Islet precursor cell (in vitro differentiated cells): ENCODE measurements at places on chromosomes 2 and 18.

DNA sequence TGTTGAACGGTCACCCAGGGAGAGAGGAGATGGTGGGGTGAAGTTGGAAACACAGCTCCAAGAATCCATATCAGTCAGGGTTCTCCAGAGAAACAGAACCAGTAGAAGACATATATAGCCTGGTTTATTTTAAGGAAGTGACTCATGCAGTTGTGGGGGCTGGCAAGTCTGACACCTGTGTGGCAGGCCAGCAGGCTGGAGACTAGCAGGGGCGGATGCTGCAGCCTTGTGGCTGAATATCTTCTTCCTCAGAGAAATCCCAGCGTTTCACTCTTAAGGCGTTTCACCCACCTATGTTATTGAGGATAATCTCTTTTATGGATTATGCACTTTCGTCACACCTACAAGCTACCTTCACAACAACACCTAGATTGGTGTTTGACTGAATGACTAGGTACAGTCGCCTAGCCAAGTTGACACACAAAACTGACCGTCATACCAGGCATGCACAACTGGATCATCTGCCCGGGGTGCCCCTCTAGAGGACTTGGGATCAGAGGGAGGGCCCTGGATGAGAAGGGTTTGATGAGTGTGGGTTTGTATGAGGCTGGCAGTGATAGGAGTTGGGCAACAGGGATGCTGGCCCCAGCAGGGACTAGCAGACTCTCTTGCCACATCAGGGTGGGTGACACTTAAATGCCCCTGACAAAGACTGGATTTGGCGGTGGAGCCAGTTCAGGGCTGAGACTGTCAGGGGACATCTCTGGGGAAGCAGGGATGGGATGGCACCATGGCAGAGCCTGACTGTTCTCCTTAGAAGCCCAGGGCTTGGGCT, 23.4 kb downstream of the MROH2A start:
- peak; percentile 44 for DNase-seq

DNA sequence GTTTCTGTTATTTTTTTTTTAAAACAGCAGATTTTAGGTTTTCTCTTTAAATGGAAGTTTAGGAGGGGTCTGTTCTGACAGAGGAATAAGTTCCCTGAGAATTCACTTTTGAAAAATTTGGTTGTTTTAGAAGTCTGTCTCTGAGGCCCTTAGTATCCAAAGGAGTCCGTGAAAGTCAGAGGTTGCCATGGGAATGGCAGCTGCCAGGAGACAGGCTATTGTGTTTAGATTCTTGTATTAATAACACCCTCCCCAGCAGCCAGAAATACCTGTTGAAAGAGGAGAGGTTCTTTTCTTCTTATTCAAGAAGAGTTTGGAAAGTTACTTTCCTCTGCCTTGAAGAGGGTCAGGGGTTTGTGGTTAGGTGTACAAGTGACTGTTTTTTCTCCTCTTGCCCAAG, 29.5 kb downstream of the TNP1 start:
- no peak for DNase-seq

GRCh38 chr18:4831791-4832375, 365.2 kb downstream of the AKAIN1 start:
- DNase-seq: no peak

- peak; percentile 61 for DNase-seq
These were observed 84.2 kb upstream of the SEC11C start for GRCh38 chr18:59055345-59056032.

GRCh38 chr2:202114291-202114690, 41.2 kb downstream of the KIAA2012 start:
- DNase-seq: no peak

DNA sequence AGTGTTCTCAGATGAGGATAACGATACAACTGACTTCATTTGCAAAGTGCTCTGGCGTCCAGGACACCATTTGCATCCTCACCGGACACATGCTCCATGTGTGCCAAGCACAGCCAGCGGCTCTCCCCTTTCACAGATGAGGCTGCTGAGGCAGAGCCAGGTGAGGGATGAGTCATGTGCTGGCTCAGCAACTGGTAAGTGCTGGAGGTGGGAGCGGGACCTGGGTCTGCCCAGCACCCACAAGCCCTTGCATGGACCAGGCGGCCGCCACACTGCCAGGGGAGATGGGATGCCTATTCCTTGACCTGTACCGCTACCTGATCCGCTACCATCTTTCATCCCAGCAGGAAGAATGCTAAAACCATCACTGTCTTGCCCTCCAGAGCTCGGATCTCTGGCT, 86.2 kb upstream of the ASB18 start:
- DNase-seq: no peak

DNA sequence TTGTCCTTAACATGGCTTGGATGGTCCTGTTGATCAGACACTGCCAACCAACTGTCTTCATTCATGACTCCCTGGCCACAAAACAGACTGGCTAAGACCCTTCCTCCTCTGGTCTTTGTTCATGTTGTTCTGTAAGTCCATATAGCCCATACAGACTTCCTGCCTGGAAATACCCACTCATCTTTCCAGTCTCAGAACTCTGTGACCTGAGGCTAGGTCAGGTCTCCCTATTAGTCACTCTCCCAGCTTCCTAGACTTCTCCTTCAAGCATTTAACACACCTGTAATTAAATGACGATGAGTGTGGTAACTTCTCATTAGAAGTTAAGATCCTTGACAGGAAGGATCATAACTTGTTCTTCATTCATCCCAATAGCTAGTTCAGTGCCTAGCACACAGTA, 56.3 kb downstream of the CCDC93 start:
- DNase-seq: no peak

DNA sequence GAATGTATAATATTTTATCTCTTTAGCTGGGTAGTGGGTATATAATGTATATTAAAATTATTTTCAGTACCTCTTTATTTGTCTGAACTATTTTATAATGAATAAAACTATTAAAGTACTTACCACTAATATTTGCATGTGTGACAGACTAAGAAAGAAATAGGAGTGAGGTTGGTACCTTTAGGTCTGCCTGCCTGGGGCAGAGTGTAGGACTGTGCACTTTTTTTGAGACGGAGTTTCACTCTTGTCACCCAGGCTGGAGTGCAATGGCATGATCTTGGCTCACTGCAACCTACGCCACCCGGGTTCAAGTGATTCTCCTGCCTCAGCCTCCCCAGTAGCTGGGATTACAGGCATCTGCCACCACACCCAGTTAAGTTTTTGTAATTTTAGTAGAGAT, 18.8 kb downstream of the NCOA1 start:
- no peak for DNase-seq

- peak; percentile 50 for DNase-seq
These were observed 89.6 kb downstream of the ACTR3 start for GRCh38 chr2:113979191-113980128.

DNA sequence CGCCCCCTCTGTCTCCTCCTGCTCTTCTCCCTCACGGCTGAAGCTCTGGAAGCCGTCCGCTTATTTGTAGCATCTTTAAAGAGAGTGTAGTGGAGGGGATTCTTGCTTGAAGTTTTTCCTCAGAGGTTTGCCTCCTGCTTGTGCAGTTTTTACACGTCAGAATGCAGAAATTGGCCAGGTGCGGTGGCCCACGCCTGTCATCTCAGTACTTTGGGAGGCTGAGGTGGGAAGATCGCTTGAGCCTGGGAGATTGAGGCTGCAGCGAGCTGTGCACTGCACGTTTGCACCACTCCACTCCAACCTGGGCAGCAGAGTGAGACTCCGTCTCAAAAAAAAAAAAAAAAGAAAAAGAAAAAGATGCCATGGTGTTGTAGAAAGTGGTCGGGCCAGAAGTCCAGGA, 69.0 kb downstream of the ITGB1BP1 start:
- DNase-seq: no peak

GRCh38 chr2:68994864-68995263, 18.1 kb upstream of the ANTXR1 start:
- no peak for DNase-seq

DNA sequence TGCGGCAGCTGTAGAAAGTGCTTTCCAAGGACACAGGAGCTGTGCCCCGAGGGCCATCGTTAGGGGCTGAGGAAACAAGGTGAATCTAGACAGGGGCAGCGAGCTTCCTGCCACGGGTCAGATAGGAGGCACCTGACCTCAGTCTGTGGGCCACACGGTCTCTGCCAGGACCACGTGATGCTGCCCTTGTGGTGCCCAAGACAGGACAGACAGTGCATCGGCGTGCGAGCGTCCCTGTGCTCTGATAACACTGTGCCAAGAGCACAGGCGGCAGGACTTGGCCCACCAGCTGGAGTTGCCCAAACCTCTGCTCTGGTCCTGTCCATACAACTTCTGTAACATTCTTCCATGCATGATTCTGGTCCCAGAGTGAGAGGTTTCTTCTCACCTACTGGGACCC, 225.4 kb downstream of the TWIST2 start:
- no peak for DNase-seq

- peak; percentile 87 for DNase-seq
These were observed 133.5 kb upstream of the HAAO start for GRCh38 chr2:42925742-42926433.

DNA sequence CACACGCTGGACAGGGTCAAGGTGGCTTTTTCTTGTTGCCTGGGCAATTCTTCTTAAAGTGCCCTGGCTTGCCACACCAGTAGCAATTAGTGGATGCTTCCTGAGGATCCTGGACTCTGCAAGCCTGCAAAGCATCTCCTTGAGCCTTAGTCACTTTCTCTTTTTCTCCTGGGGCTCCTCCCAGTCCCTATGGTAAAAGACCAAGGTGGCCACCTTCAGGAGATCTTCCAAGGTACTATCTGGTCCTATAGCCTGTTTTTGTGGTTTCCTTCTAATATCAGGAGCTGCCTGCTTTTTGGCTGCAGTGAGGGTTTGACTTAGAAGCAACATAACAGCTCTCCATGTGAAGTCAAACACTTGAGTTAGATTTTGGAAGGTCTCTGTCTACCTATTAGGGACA, 33.3 kb upstream of the GMCL1 start:
- DNase-seq: no peak

DNA sequence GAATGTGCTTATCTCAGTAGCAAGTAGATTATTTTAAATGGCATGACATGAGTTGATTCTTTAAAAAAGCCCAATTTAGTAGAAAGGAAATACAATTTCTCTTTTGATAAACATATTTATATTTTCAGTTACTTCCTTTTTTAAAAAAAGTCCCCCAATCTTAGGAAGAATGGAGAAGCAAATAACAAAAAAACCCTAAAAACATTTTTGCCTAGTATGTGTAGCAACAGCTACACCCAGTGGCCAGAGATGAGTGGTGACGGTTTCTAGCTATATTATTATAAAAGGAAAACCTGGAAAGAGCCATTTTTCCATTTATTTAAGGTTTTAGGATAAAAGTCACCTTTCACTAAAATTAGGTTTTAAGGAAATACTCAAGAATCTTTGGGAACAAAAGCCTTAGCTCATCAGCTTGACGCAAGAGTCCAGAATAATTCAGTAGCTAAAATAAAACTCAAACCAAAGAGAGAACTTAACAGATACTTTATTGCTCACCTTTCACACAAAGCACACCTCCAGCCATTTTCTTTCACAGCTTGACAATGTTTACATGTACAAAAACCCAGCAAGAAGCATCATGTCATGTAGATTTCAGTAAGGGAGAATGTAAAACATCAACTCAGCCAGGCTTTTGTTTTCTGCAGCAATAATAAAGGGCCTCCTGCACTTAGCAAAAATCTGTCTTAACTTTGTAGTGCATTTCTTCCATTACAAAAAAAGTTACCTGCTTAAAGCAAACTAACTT, 15.7 kb downstream of the FAM98A start:
- DNase-seq: no peak

DNA sequence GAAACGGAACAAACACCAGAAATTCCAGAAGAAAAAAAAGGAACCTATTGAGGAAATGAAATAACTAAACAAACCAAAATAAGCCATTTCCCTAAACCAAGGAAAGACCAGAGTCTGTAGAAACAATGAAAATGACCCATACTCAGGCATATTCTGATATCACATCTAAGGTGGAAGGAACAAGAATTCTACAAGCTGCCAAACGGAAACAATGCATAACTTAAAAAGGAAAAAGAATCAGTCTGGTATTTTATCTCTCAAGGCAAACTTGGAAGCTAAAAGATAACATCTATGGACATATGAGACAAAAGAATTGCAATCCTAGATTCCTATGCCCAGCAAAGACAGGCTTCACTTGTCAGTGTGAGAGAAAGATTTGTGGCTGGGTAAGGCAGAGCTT, 326.2 kb downstream of the PDE11A start:
- DNase-seq: no peak

GRCh38 chr18:3246635-3247239, 864 bp upstream of the MYL12A start:
- DNase-seq: no peak

- DNase-seq: no peak
These were observed 25.0 kb upstream of the RNF152 start for GRCh38 chr18:61917818-61918217.
